ENCODE measurements at places on chromosomes 3 and 15.

DNA sequence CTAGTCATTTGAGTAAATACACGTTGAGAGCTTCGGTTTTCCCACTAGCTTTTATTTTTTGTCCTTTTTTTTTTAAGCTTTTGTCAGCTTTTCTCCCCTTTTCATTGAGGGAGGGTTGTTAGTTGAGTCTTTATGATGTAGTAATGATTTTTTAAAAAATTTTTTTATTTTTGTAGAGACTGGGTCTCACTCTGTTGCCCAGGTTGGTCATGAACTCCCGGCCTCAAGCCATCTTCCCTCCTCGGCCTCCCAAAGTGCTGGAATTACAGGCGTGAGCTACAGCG, 688 bp downstream of the ZSCAN2 start:
- no peak for DNase-seq

GRCh38 chr3:186506857-186507256, 37.3 kb downstream of the CRYGS start:
- no peak for DNase-seq

- no peak for DNase-seq
Measured at GRCh38 chr3:38059148-38059547, 20.1 kb downstream of the DLEC1 start.

GRCh38 chr3:129690406-129690805, 83.9 kb upstream of the PLXND1 start:
- peak; percentile 69 for DNase-seq

GRCh38 chr3:17932136-17932771, 189.8 kb upstream of the TBC1D5 start:
- peak; percentile 69 for DNase-seq
